Stimulated activated CD4-positive, alpha-beta T cell treated with anti-CD3 and anti-CD28 coated beads, Interleukin-1b, Interleukin-23, amount 100 ng/mL, for 1 hour (primary cell): ENCODE measurements at places on chromosomes 7 and 10.

GRCh38 chr7:100804681-100805431 is 22.5 kb downstream of the EPHB4 start:
- no peak for DNase-seq

DNA sequence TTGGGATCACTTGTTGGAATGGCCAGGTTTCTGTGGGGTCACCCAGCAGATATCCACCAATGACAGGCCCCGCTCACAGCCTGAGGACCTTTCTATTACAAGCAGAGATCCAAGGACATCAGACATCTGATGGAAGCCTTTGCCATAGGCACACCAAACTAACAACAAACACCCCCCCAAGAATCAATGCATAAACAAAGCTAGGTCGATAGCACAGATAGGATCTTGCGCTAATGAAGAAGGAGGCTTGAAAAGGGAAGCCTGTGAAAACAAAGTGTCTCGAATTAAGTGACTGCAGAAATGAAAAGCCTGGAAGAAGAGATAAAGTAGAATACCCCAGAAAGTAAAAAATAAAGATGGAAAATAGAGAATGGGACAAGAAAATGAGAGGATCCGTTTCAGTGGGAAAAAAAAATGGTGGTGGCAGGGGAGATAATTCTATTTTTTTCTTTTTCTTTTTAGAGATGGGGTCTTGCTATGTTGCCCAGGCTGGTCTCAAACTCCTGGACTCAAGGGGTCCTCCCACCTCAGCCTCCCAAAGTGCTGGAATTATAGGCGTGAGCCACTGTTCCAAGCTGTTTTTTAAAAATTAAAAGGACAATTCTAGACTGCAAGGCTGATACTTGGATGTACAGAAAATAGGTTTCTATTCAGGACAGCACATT is 26.3 kb upstream of the SMURF1 start:
- DNase-seq, result no peak

GRCh38 chr7:98762620-98763019 is 107.2 kb downstream of the TMEM130 start:
- no peak for DNase-seq

GRCh38 chr7:146635205-146636032 is 518.8 kb downstream of the CNTNAP2 start:
- DNase-seq, result no peak

DNA sequence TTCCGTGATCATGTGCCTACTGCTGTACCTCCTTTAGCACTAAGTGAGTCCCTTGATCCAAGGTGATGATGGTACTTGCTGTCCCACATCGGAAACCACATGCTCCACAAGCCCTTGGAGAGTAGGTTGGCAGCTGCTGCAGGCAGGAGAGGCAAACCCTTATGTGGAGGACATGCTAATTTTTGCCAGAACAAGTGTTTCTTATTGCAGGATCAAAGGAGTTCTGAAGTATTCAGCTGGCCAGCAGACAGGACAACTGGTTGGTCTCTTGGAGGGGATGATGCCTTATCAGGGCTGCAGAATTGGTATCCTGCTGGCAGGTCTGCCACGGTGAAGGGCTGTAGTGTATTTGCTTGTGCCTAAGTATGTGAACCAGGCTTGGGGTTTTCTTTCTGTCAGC is 36.8 kb downstream of the NACAD start:
- DNase-seq, result no peak

- no peak for DNase-seq
Measured at GRCh38 chr7:50562136-50562535, 3.1 kb downstream of the DDC start.
